ENCODE measurements at places on chromosomes 2 and 18. TPM values are rescaled to one million over a fixed set of nuclear protein-coding genes. Genes with fewer than 3 reads are reported as not detected.

DNA sequence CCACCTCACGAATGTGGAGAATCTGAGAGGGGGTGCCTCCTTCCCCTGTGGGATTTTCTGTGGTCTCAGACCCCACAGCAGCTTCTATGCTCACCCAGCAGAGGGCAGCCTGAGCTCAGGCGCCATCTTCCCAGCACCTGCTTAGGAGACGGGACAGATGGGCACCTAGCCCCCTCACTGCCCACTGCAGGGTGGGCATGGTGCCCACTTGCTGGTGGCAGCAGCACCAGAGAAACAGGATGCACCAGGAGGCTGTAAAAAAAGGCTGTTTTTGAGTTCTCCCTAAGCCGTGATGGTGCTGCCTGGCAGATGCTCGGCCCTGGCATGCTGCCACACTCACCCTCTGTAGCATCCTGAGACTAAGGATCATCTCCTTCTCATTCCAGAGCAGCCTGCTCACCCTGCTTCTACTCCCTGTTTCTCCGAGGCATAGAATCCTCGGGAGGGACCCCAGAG lies 19.1 kb upstream of the SLC20A1 start:
- peaks cover 28% of the 10 kb centered on the region for H3K4me1 ChIP-seq
- H3K36me3 ChIP-seq = no peaks in the 10 kb centered on the region
- DNase-seq = peak; percentile 62
- H3K4me3 ChIP-seq = no peak overlapping the region

DNA sequence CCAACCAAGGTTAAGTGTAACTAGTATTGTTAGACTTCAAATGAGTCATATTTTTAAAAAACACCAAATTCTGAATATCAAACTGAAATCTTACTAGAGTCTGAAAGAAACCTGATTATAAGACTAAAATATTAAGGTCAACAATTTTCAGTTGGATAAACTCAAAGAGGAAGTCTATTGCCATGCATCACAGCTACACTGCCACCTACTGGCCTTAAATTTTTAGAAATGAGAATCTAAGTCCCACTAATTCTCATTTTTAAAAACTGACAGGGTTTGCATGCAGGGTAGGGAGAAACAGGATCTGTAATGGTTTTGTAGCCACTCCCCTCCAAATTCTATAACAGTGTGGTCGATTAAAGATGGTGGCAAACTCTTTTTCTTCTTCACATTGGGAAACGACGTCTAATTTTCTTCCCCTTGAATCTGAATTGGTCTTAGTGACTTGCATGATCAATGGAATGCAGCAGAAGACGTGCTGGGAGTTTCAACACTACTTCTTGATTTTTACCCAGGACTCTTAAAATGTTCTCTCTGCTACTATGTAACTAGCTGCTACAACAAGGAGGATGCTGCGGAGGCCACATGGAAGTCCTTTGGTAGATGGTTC lies 176.1 kb upstream of the SESTD1 start:
- peaks cover 7% of the 10 kb centered on the region for H3K27me3 ChIP-seq
- no peak overlapping the region for H3K4me3 ChIP-seq
- no peak for DNase-seq

DNA sequence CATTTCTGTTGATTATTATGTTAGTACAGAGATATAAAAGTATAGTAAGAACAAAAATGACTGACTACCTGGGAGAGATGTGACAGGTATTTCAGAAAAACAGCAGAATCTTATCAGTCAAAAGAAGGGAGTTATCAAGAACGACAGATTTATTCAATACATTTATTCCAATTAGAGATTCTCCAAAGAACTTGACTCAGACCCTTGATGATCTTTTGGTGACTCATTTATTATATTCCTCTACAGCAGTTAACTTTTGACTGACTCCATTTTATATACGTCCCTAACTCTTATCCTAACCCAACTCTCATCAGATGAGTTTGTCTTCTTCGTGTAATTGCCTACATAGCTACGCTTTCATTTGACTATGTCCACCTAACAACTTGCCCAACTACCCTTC lies 91.1 kb downstream of the C2orf74 start:
- no peak overlapping the region for H3K27ac ChIP-seq
- DNase-seq = no peak
- no peak overlapping the region for H3K4me3 ChIP-seq
- H3K36me3 ChIP-seq = peaks cover 91% of the 10 kb centered on the region

GRCh38 chr2:177038787-177039484 lies 173.7 kb upstream of the HNRNPA3 start:
- no peaks in the 10 kb centered on the region for H3K4me1 ChIP-seq
- H3K27ac ChIP-seq = no peak overlapping the region
- H3K36me3 ChIP-seq = no peaks in the 10 kb centered on the region
- no peak for DNase-seq
- H3K4me3 ChIP-seq = no peak overlapping the region

GRCh38 chr2:74440378-74441169 lies 1.2 kb downstream of the RTKN start:
- H3K36me3 ChIP-seq = no peaks in the 10 kb centered on the region
- peaks cover 9% of the 10 kb centered on the region for H3K4me1 ChIP-seq
- peak overlapping the region; percentile 62 for H3K4me3 ChIP-seq
- peak overlapping the region; percentile 88 for H3K27ac ChIP-seq

- H3K27me3 ChIP-seq = no peaks in the 10 kb centered on the region
- peaks cover 6% of the 10 kb centered on the region for H3K4me1 ChIP-seq
- DNase-seq = no peak
- no peaks in the 10 kb centered on the region for H3K36me3 ChIP-seq
Measured at GRCh38 chr2:60411295-60411694, 142.2 kb downstream of the BCL11A start.

DNA sequence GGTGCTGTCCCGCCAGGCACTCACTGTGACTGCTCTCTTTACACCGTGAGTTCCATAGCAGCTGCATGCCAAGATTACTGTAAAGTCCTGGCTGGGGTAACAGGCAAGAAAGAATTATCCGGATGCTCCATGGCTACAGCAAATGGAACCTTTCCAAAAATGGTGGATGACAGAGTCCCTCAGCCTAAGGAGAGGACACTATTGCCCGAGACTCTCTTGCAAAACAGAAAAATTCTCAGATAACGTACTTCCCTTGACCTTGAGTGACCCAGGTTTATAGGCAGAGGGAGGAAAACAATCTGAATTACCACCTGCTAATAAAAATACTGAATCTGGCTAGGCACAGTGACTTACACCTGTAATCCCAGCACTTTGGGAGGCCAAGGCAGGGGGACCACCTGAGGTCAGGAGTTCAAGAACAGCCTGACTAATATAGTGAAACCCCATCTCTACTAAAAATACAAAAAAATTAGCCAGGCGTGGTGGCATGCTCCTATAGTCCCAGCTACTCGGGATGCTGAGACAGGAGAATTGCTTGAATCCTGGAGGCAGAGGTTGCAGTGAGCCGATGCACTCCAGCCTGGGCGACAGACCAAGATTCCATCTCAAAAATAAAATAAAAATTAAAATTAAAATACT lies 4.5 kb downstream of the CYS1 start:
- H3K4me1 ChIP-seq = peaks cover 5% of the 10 kb centered on the region
- no peak overlapping the region for H3K27ac ChIP-seq
- H3K4me3 ChIP-seq = no peak overlapping the region
- peaks cover 13% of the 10 kb centered on the region for H3K27me3 ChIP-seq
- no peaks in the 10 kb centered on the region for H3K36me3 ChIP-seq

- H3K4me1 ChIP-seq = peaks cover 30% of the 10 kb centered on the region
- no peak overlapping the region for H3K27ac ChIP-seq
- H3K4me3 ChIP-seq = no peak overlapping the region
- no peak for DNase-seq
- no peaks in the 10 kb centered on the region for H3K27me3 ChIP-seq
Measured at GRCh38 chr2:231323316-231323715, 72.2 kb upstream of the B3GNT7 start.

CRYGD gene
- total RNA-seq = not detected

Measured in heart left ventricle (tissue), 16 donors.